Cardiac muscle cell (in vitro differentiated cells and primary cell): ENCODE measurements at places on chromosomes 12 and 14.

DNA sequence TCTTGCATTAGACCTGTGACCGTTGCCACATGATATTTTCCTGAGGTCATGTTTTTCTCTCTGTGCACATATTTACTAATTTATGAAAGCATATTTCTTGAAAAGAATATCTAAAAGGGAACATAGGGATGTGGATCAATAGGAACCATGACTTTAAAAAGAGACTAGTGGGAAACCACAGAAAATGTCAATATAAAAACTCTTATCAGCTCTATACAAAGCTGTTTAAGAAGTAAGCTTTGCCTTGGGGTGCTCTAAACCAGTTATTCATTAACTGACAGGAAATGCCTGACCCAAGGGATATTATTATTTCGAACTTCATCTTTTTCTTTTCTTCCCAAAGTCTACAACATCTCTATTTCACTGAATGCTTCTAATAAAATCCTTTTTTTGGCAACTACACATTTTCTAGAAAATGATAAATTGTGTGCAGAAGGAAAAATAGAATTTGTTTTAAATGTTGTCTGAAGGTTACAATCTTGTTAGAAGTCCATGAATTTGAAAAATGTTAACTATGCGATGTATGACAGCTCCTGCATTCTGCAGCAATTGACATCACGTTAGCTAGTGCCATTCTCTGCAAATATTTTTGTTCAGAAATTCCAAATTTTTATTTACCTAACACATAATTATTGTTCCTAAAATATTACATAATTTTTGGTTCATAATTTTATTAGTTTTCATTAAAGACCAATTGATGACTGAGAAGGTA is 345.0 kb downstream of the SLC16A7 start:
- DNase-seq, result no peak

GRCh38 chr14:103546652-103547454 is 15.6 kb downstream of the BAG5 start:
- peak; percentile 59 for DNase-seq

- peak; percentile 54 for DNase-seq
Measured at GRCh38 chr12:6199531-6200255, 507 bp upstream of the CD9 start.

DNA sequence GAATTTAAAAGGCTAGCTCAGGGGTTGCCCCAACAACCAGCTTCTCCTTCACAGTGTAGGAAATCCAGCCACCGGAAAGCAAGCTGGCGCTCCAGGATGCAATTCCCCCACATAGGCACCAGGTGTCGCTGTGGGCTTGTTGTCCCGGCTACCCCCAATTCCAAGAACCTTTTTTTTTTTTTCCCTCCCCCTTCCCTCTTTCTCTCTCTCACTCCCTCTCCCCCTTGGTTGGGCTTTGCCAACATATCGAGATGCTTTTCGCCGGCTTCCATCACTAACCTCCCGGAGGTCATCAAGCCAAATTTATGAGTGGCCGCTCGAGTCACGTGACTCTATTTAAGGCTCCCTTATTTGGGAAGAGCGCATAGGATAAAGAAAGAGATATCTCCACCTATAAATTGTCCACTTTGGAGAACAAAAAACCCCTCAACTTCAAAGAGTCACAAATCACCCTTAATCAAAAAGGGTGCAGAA is at the start of gene HOXC5:
Gene HOXC5, plus strand, starts transcription at position 424 of the 474 bp plus-strand sequence. CDS start 73 bp downstream, outside the sequence.
- DNase-seq, result peak; percentile 72

DNA sequence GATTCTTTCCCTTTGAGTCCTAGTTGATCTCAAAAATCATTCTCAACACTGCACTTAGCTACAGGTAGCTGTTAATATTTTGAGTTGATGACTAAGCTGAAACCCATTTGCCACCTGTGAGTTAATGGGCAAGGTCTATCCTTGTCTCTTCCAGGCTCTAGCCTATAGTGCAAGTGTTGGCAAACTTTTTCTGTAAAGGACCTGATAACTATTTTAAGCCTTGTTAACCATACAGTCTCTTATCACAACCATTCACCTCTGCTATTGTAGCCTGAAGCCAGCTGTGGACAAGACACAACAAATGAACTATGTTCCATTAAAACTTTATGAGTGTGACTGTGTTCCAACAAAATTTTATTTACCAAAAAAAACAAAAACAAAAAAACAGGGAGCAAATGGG is 19.4 kb downstream of the RAP1B start:
- DNase-seq, result peak; percentile 6

GRCh38 chr12:88767699-88768098 is 187.4 kb upstream of the KITLG start:
- no peak for DNase-seq

DNA sequence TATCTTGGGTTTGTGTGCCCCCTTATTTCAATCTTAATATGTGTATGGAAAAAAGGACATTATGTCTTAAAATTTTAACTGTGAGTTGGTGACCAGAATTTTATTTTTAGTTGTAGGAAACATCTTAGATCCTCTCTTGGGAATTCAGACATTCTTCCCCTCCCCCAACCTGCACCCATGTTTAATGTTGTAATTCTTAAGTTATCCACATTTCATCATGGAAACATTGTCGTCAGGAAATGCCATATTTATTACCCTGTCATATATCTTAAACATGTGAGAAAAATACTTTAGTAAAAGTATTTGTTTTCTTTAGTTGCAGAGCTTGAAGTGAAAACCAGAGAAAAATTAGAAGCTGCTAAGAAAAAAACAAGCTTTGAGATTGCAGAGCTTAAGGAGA is 30.3 kb downstream of the YEATS4 start:
- DNase-seq, result peak; percentile 78

DNA sequence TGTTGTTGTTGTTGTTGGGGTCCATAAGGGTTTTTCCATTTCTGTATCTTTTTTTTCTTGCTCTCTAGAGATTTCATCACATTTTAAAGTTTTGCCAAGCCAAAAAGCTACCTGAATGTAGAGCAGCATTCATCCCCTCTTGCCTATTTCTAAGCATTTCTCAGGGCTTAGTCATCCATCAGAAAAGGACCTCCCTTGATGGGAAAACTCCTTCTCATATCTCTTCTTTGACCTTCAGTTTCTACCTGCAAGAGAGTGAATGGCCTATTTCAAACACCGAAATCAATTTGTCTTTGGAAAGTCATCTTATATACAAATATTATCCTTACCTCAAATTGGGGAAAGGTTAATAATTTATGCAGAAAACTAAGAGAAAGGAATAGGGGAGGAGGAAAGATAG is 4.5 kb downstream of the MYBPC1 start:
- no peak for DNase-seq

- DNase-seq, result no peak
Measured at GRCh38 chr12:111173836-111174235, 195.1 kb downstream of the PHETA1 start.
